ENCODE measurements at places on chromosomes 1 and 21.
A peak's percentile ranks its signal among the peaks of the same experiment; 100 is the strongest.

DNA sequence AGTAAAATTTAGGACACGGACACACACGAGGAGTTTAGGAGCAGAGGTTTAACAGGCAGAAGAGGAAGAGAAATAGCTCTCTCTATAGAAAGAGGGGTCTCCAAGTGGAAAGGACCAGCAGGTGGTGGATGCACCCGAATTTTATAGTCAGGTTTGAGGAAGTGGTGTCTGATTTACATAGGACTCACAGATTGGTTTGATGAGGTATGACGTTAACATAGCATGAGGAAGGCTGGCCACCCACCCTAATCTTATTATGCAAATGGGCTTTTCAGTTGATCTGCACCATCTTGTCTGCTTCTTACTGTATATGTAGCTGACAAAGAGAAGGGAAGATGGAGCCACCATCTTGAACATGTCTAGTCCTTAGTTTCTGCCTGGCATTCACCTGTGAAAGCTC, 52.5 kb upstream of the RGS2 start:
- no peak for DNase-seq

GRCh38 chr1:19974822-19975416, 4.5 kb downstream of the PLA2G2A start:
- no peak for DNase-seq

GRCh38 chr1:94955767-94956632, 29.1 kb upstream of the CNN3 start:
- DNase-seq = no peak

GRCh38 chr1:109613361-109614147, 5.9 kb downstream of the GNAT2 start:
- DNase-seq = no peak

- DNase-seq = peak; percentile 32
Observed at GRCh38 chr1:216815260-216816131, 92.3 kb upstream of the ESRRG start.

GRCh38 chr21:31675960-31676359, 16.5 kb downstream of the SOD1 start:
- no peak for DNase-seq

DNA sequence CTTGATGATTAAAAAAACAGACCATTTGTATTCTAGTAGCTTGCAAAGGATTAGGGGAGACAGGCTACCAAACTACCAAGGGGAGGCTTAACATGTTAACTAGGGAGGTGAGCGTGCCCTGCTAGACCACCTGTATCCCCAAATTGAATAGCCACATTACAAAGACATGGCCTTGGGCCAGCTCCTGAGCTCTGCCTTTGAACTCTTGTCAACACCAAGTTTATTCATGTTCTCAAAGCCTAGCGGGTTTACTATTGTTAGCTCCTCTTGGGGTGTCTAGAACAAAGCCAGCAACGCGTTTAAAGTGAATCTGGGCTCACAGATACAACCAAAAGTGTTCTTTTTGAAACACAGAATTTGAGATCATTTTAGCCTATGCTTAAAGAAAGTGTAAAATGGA, 36.3 kb downstream of the SMYD2 start:
- DNase-seq = no peak

DNA sequence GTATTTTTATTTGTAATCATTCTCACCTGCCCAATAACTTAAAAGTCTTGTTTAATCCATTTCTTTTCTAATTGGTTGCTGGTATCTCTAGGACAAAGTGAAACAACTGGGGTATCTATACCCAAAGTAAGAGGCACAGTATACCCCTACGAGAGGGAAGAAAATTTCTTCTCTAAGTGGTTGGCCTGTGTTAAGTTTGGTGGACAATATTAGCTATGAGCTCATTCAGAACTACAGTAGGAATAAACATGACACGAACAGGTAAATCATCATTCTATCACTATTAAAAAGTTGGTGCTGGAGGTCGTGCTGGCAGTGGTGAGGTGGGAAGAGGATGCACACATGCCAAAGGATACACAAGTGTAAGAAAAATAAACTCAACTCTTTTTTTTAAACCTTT, 99.6 kb downstream of the ZNF644 start:
- DNase-seq = no peak

GRCh38 chr1:191536791-191537429, 621.4 kb upstream of the RGS18 start:
- no peak for DNase-seq

GRCh38 chr1:110541906-110542395, 23.0 kb upstream of the KCNA10 start:
- DNase-seq = no peak

GRCh38 chr1:58798910-58799442, 15.1 kb upstream of the JUN start:
- no peak for DNase-seq

GRCh38 chr1:40003156-40004093, 37.1 kb upstream of the CAP1 start:
- no peak for DNase-seq

DNA sequence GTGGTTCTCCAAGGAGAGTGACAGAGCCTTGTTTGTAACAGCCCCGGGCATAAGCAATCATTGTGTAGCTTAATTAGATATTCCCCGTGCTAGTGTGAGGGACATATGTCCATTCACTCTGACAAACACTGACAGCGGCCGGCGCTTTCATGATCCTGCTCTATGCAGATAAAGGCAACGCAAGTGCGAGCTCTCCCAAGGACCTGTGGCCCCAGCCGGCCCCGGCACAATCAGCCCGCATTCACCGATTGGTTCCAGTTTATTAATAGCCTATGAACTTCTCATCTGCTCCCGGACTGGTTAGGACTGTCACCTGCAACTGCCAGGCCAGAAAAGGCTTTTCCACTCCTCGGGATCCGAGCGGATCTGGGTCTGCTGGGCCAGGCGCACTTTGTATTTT, 18.0 kb upstream of the OLIG1 start:
- no peak for DNase-seq

DNA sequence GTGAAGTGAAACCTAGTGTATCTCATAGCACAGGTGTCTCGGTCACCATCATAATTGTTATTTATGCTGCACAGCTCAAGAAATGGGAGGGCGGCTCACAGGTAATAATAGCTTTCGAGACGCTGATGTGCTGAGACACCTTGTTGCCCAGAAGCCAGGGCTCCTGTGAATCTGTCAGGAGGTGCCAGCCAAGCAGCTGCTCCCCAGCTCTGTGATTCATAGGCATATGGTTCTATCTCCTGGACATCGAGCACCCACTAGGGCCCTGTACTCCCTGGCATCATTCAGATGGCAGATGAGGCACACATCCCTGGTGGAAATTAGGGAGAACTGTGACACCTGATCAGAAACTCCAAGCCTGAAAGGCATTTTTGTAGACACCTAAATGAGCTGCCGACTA, 53.5 kb downstream of the SYT6 start:
- no peak for DNase-seq

- no peak for DNase-seq
Observed at GRCh38 chr1:6848816-6849215, 63.6 kb downstream of the CAMTA1 start.

- peak; percentile 22 for DNase-seq
Observed at GRCh38 chr21:36917471-36918158, 48.9 kb downstream of the HLCS start.

GRCh38 chr1:219298571-219299148, 125.0 kb downstream of the LYPLAL1 start:
- no peak for DNase-seq

- no peak for DNase-seq
Observed at GRCh38 chr1:58571616-58572015, 5.4 kb downstream of the TACSTD2 start.

GRCh38 chr21:44855572-44855971, 17.9 kb downstream of the PTTG1IP start:
- DNase-seq = no peak

GRCh38 chr1:117886101-117886795, 43.2 kb downstream of the GDAP2 start:
- DNase-seq = no peak

DNA sequence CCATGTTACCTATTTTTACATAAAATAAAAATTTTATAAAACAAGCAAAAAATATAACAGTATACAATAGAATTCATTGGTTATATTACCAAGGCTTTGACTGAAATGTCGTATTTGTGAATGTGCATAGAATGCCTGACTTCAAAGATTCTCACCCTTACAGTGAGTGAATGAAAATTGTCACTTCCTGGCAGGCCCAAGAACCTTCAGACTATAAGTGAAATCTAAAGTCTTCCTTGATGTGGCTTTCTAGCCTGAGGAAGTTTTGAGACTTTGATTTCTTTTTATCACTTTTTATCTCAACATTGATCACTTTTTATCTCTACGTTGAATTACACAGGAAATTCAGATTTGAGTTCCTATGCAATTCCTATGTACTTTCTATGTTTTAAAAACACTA, 104.7 kb upstream of the KIAA0040 start:
- DNase-seq = no peak

DNA sequence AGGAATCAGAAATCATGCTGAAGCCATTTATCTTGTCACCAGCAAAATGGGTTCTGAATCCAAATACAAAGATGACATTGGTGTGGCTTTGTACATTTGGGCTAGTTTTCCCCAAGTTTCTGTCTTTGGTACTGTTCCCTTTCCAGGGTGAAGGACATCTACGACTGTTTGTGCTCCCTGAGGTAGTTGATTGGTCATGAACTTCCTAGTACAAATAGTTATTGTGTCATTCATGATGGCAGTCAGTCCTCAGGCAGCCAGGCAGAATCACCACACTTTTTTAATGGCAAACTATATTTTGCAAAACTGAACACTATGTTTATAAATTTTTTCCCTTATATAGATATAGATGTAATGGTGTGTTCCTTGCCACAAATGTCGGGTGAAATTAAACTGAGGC, 46.0 kb downstream of the CEP350 start:
- no peak for DNase-seq

DNA sequence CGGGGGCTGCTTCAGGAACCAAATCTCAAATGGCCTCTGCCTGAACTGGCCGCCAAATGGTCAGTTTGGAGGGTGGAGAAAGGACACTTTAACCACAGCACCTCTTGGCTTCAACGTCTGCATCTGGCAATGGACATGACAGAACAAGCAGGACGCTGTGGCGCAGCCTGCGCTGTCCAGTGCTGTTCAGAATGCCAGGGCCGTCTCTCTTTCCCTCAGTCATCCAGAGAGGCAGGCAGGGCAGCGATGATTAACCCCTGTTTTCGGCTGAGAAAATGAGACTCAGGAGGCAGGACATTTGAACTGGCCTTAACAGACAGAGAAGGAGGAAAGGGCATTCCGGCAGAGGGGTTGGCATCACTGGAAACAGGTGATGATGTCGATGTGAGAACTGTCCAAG, 48.6 kb downstream of the GLIS1 start:
- DNase-seq = no peak

DNA sequence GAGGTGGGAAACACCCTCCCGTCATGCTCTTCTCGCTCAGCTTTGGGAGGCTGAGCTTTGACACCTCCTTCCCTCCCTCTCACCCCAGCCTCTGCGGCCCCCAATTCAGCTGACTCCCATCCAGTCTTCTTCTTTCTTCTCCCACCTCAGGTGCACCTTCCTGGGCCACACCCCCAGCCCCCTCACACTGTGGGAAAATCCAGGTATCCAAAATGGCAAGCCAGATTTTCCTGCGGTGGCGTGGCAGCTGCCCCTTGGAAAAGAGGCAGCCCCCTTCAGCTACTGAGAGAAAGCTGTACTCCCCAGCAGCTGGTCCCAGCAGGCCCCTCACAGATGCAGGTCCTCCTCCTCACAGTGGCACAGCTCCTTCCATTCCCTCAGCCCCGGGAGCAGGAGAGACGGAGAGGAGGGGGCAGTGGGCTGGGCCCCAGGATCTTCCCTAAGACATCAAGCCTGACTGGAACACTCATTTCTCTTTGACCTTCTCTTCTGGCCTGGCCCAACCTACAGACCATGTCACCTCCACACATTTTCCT, 61.6 kb downstream of the OPTC start:
- DNase-seq = no peak

DNA sequence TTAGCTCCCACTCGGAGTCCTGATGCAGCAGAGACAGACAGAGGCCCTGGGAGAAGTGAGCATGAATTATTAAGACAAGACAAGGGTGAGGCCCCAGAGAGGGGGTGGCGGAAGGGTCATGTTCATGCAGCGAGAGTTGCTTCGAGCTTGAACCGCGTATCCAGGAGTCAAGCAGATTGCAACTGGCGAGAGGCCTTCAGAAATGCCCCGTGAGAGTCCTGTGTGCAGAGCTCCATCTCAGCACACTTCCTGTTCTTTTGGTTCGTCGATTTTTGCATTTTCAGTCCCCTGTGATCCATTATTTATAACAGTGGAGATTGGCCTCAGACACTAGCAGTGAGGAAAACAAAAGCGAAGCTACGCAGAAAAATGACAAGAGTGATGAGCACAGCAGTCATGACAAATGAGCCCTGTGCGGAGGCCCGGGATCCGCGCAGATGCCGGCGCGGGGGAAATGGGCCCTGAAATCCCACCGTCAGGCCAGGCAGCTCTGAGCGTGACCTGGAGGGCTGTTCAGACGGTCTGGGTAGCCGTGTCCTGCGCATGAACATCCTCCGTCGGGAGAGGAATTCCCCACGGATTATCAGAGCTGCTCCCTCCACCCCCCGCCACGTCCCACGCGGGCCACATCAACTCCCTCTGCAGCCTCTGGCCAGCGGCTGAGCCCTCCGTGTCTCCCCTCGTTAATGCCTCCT, 15.0 kb downstream of the PDE9A start:
- no peak for DNase-seq

GRCh38 chr1:196535727-196536126, 72.5 kb downstream of the KCNT2 start:
- no peak for DNase-seq

- DNase-seq = no peak
Observed at GRCh38 chr1:99544328-99544727, 101.6 kb upstream of the PALMD start.

DNA sequence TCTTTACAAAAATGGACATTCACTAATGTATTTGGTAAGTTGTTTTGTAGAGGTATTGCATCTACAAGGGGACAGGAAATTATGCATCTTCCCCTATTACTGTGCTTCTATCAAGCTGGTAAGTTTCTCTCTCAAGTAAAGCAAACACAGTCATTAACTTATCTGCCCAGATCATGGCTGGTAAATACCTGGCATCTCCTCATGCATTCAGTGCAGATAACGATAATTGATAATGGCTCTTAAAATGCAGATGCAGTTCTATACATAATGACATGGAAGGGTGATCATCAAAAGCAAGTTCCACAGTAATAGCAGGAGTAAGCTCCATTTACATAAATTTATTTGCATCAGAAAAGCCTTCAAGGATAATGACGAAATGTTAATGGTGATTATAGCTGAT, 122.4 kb downstream of the SIPA1L2 start:
- no peak for DNase-seq

DNA sequence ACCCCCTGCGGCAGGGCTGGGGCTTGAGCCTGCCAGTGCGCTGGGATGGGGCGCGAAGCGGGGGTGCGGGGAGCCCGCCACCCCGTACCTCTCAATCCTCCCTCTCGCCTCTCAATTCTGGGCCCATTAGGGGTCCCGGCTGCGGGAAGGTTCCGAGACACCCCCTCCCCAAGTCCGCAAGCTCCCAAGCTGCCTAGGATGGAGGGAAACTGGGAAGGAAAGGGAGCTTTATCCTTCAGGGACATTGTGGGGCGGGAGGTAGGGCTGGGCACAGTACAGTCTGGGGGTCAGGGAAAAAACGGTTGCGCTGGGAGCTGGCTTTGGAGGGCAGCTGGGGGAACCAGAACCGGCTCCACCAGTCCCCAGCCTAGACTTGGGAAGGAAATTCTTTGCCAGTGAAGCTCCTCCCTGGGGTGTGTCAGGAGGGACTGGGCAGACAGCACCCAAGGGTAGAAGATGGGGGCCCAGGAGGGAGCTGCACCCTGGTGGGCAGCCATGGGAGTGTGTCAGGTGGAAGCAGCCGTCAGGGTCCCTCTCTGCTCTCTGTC, 904 bp downstream of the GJB3 start:
- peak; percentile 16 for DNase-seq

GRCh38 chr1:171188388-171189266, 3.5 kb downstream of the FMO2 start:
- no peak for DNase-seq
